ENCODE measurements at places on chromosomes 4 and X. TPM values are rescaled to one million over a fixed set of nuclear protein-coding genes. Genes with fewer than 3 reads are reported as not detected.

Gene MAB21L2
- not detected for total RNA-seq

Gene CPXCR1
- not detected for total RNA-seq

Gene NEIL3
- total RNA-seq: 11.7 TPM

Gene DCX
- total RNA-seq: not detected

Data from A549 treated with RU486 at 1 μM for 4 hours (cell line).